ENCODE measurements at places on chromosomes 11 and 22.

DNA sequence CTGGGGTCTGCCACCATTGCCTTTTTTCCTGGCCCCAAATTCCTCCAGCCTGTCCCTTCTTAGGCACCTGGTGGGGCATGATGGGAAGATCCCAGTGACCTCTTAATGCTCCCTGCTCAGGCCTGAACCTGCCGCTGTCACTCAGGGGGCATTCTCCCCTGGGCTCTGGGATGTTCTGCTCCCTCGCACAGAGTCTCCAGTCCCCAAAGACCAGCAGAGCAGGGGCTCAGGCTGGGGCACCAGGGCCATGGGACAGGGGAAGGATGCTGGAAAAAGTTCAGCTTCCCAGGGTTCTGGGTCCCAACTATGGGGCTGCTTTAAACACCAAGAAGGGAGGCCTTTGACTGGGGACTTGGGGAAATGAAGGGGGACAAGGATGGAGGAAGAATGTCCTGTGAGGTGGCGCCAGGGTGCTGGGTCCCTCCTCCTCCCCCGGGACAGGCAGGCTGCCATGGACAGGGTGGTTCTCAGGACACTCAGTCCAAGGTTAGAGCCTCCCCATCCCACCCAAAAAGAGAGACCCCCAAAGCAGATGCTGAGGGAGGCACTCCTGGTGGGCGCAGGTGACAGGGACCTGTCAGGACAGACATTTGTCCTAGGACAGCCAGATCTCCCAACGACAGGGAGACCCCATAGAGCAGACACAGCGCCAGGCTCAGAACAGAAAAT is 30.8 kb downstream of the IGLL5 start:
- no peak for DNase-seq

- DNase-seq, result no peak
Observed at GRCh38 chr11:13902523-13902922, 60.0 kb upstream of the SPON1 start.

DNA sequence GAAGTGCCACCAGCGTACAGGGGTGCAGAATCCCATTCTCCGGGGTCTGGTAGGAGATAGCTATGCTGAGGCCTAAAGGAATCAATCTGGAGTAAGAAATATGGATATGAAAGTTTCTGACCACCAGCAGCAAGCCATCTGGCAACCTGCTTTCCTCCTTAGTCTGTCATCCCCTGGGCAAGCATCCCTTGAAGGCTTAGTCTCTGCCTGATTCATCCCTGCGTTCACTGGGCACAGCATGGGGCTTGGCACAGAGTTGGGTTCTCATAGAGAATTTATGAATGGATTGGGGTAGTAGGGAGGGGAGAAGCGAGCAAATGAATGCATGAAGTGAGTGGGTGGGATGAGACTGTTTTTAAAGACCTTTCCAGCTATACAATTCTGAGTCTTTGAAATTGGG is 85.8 kb upstream of the NARS2 start:
- DNase-seq, result peak; percentile 30

GRCh38 chr11:87722756-87723565 is 452.3 kb downstream of the RAB38 start:
- DNase-seq, result no peak

DNA sequence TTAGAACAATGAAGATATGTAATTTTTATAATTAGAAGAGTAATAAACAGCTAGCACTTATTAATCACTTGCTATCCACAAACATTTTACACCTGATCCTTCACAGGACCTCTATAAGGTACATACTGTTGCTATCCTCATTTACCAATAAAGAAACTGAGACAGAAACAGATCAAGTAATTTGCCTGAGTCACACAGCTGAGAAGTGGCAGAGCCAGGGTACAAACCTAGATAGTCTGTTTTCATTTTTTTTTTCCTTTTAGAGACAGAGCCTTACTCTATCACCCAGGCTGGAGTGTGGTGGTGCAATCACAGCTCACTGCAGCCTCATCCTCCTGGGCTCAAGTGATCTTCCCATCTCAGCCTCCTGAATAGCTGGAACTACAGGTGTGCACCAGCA is 71.8 kb upstream of the PTH start:
- DNase-seq, result no peak

DNA sequence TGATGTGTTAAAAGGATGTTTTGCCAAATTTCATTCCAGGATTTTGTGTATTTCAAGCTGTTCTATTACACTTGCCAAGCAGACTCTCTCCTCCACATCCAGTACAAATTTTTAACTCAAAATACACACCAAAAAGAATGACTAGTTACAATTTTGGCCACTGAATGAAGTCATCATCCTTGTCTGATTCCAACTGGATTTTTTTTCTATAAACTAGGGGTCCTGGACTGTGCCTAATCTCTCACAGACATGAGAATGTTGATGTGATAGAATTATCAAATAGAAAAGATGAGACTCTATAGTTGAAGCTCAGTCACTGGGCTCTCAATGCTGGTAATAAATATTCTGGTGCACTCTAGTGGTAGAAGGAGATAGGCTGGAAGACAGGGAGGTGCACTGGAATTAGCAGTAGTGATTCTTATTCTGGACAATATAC is 85.8 kb downstream of the FANCF start:
- DNase-seq, result no peak

- no peak for DNase-seq
Observed at GRCh38 chr22:44848296-44848741, 95.9 kb downstream of the ARHGAP8 start.

GRCh38 chr11:65047581-65048422 is 6.8 kb downstream of the SAC3D1 start:
- no peak for DNase-seq

DNA sequence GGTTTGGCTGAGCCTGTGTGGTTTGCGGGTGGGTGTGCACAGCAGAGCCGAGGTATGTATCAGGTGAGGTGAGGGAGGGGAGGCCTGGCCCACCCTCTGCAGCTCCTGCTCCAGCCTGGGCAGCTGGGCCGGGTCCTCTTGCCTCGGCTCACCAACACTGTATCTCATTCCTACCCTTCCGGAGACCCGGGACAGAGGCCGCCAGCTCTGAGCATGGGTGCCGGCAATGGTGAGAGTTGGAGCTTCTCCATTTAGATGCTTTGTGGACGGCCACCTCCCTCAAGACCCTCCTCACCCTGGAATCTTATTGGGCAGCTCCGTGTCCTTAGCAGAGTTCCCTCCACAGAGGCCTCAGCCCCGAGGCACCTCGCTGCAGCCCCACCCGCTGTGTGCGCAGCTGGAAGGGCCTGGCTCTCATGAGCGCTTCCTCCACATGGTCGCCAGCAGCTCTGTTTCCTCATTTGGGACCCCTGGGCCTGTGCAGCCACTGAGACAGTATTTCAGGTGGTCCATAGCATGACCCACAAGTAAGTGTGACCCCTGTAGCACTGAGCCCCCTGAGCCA is 55.7 kb downstream of the ANO1 start:
- no peak for DNase-seq

DNA sequence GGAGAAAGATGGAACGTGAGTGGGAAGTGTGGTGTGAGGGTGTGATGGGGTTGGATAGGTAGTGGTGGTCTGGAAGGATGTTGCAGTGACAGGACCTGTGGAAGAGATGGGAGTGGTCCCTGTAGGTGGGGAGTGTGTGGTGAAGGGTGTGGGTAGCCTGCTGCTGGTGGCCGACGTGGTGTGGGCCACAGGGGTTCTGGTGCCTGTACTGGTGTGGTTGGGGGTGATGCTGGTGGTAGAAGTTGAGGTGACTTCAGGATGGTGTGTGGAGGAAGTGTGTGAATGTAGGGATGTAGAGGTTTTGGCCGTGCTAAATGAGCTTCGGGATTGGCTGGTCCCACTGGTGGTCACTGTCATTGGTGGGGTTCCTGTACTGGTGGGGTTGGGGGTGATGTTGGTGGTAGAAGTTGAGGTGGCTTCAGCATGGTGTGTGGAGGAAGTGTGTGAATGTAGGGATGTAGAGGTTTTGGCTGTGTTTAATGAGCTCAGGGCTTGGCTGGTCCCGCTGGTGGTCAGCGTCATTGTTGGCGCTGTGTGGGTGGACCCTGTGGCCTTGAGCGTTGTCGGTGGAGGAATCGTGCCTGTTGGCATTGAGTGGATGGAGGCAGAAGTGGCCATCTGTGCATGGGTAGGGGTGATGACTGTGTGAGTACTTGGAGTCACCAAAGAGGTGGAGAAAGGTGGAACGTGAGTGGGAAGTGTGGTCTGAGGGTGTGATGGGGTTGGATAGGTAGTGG is 19.1 kb downstream of the MUC6 start:
- peak; percentile 66 for DNase-seq

- peak; percentile 89 for DNase-seq
Observed at GRCh38 chr11:8219257-8220021, 44.2 kb downstream of the LMO1 start.

GRCh38 chr11:77073328-77074001 is 6.7 kb downstream of the CAPN5 start:
- peak; percentile 95 for DNase-seq

DNA sequence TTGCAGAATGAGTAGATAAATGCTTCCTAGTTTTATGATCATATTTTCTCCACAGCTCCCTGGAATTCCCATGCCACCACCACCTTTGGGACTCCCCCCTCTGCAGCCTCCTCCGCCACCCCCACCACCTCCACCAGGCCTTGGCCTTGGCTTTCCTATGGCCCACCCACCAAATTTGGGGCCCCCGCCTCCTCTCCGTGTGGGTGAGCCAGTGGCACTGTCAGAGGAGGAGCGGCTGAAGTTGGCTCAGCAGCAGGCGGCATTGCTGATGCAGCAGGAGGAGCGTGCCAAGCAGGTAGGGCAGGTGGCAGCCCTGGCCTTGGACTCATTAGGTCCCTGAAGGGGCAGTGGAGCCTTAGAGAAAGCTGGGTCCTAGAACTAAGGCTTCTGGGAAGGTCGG is 2.9 kb downstream of the SF3B2 start:
- DNase-seq, result no peak

DNA sequence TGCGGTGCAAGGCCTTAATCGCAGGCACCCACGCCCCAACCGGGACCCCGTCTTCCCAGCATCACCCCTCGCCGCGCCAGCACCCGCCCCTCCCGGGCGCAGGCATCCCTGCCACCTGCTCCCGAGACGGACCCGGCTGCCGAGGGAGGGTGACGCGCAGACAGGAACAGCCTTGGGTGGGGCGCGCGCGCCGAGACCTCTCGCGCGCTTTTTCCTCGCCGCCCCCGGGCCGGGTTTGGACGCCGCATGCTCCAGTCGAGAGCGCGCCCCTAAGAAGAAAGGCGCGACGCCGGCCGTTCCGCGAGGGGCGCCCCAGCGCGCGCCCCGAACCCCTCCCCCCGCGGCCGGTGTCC is 504 bp downstream of the CFL1 start:
- no peak for DNase-seq

GRCh38 chr11:18749681-18750319 is 23.8 kb upstream of the IGSF22 start:
- DNase-seq, result peak; percentile 97

DNA sequence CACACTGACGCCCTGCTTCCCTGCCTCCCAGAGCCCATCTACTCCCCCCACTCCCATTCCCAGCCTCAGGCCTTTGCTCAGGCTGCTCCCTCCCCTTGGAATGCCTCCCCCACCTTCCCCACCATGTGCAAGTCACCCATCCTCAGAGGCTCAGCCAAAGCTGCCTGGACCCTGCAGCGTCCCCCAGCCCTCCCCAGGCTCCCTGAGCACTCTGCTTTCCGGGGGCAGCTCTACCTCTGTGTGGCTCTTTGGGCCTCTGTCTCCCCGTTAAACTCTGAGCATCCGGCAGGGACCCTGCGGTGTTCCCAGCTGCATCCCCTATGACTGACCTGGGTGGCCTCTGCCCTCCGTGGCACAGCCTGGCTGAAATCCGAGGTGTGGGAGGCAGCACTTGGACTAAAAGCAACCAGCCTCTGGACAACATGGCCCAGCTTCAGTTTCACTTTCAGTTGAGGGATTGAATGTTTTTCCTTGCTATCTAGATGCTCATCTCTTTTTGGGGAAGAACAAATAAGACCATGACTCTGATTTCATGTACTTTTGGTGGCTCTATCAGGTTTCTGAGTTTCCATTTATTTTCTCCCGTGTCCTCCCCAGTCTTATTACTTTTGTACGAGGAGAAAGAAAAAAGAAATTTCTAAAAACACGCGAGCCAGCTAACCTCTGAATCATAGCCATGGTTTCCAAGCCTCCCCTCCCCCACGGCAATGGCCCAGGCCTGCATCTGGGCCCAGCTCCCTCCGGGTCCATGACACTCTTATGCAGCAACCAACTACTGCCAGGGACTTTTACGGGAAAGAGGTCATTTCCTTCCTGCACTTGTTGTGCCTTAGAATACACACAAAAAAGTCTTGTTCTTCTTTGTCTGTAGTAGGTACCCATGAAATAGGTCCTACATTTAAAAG is 3.8 kb downstream of the APOL3 start:
- peak; percentile 82 for DNase-seq

Measured in islet precursor cell (in vitro differentiated cells).